Liver (tissue), 10 donors: ENCODE measurements at places on chromosomes 16 and 17. TPM values are rescaled to one million over a fixed set of nuclear protein-coding genes. Genes with fewer than 3 reads are reported as not detected.

TRPV3 gene
- 0.33 TPM for total RNA-seq

SREBF1 gene
- total RNA-seq = 66.8 TPM

CD7 gene
- 1.5 TPM for total RNA-seq

ESRP2 gene
- 21.0 TPM for total RNA-seq

VTN gene
- 3,689 TPM for total RNA-seq

KRTAP9-4 gene
- not detected for total RNA-seq

PRM1 gene
- not detected for total RNA-seq

DNA sequence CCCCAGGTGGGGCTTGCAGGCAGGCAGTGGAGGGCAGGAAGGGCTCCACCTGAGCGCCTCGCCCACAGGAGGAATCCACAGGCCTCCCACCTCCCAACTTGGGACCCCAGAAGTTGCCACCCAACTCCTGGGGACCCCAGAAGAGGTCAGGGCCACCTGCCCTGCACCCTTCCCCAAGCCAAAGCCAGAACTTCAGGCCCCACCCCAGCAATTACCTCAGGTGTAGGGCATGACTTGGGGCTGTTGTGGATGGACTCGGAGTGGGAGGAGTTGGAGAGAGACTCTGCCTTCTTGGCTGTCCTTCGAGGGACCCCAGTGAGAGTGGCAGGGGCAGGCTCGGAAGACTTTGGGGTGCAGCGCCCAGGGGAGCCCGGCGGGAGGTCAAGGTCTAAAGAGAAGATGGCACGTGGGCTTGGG lies 10.5 kb downstream of the TSPOAP1 start:
- DNase-seq = peak; percentile 17

- DNase-seq = no peak
These were observed 1.5 kb downstream of the REXO5 start for GRCh38 chr16:20807862-20808261.

DNA sequence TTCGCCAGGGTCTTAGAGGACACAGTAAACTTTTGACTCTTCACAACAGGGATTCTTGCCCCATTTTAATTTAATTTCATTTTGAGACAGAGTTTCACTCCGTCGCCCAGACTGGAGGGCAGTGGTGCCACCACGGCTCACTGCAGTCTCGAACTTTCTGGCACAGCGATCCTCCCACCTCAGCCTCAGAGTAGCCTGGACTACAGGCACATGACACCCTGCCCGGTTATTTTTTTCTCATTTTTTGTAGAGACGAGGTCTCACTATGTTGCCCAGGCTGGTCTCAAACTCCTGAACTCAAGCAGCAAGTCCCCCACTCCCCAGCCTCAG lies 329 bp upstream of the NLE1 start:
- no peak for DNase-seq

DNA sequence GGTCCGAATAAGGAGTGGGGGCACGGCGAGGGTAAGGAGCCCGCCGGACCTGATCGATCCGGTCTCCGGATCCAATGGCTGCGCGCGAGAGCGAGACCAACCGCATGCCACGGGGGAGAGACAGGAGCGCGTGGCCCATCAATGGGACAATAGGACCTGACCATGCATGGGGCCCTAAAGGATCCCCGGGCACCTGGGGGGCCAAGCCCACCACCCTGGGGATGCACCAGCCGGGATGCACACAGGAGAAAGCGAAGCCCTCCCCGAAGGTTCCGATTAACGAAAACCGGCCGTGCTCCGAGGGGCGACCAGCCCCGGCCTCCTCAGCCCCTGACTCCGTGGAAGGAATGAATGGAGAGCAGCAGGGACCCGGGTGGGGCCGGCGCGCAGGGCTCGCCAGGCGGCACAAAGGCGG lies 525 bp downstream of the JPT1 start:
- DNase-seq = peak; percentile 50

- DNase-seq = peak; percentile 74
These were observed 16.6 kb downstream of the COPRS start for GRCh38 chr17:31842195-31843069.

DNA sequence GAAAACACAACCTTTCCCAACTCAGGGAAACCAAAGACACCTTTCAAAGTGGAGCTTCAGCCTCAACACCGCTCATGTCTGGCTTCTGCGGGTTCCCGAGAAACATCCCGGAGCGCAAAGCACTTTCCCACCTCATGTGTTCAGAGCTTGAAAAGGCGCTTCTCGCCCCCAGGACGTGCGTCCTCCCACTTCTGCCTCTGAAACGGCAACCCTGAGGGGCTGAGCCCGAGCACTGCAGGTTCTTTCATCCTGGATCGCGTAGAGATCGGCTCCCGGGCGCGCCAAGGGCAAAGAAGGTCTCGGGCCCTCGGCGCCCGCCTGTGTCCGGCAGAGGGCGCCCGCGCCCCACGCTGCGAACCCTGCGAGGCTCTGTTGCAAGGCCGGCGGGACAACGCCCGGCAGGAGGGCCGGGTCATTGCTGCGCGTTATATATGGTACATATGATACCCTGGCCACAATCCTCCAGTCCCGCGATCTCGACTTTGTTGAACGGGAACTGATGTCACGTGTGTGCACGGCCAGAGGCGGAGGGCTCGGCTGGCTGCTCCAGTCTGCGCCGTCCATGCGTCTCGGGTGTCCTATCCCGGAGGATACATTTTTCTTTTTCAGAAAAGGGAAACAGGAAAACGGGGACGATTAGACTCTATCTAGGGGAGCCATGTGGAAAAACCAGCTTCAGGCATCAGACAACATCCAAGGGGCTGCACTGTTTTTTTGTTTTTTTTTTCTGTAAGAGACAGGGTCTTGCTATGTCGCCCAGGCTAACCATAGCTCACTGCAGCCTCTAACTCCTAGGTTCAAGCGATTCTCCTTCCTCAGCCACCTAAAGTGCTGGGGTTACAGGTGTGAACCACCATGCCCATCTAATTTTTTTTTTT lies 19.1 kb downstream of the COQ7 start:
- DNase-seq = peak; percentile 87

DNA sequence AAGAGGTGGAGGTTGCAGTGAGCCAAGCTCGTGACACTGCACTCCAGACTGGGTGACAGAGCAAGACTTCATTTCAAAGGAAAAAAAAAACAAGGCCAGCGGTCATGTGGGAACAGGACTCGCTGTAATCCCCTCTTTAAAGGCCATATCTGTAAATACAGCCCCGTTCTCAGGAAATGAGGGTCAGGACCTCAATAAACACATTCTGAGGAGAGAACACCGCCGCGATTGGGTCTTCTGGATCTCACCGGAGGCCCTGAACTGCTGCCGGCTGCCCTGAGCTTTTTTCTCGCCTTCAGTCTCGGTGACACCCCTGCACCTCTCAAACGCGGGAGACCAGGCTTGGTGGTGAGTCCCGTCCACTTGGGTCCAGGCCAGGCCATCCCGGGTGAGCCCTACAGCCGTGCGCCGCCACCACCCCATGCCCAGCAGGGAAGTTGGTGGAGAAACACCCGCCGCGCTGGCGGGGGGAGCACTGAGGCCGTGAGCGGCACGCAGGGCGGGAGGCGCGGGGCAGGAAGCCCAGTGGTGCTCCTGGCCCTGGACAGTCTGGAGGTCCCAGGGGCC lies 28.4 kb downstream of the SLC25A10 start:
- DNase-seq = no peak

GRCh38 chr17:42163113-42163512 lies 8.3 kb upstream of the RAB5C start:
- peak; percentile 50 for DNase-seq

GRCh38 chr17:61196302-61196704 lies 203.3 kb upstream of the TBX2 start:
- DNase-seq = no peak

DNA sequence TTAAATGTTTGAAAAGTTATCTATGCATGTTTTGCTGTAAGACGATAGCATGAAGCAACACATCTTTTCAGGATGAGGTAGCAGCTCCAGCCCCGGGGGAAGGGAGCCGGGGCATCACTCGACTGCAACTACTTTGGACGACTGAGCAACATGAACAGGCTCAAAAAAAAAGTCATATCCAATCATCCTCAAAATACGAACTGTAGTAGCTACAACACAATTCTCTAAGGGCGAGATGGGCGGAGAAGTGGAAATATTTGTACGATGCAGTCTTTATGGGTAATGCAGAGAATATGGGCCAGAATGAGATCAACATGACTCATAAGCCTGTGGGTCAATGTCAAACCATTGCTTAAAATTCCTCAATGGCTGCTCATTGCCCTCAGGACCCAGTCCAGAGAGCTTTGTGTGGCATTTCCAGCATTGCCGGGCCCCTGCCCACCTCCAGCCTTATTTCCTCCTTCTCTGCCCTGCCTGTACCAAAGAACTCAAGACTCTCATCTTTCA lies 17.7 kb upstream of the SMURF2 start:
- no peak for DNase-seq

DNA sequence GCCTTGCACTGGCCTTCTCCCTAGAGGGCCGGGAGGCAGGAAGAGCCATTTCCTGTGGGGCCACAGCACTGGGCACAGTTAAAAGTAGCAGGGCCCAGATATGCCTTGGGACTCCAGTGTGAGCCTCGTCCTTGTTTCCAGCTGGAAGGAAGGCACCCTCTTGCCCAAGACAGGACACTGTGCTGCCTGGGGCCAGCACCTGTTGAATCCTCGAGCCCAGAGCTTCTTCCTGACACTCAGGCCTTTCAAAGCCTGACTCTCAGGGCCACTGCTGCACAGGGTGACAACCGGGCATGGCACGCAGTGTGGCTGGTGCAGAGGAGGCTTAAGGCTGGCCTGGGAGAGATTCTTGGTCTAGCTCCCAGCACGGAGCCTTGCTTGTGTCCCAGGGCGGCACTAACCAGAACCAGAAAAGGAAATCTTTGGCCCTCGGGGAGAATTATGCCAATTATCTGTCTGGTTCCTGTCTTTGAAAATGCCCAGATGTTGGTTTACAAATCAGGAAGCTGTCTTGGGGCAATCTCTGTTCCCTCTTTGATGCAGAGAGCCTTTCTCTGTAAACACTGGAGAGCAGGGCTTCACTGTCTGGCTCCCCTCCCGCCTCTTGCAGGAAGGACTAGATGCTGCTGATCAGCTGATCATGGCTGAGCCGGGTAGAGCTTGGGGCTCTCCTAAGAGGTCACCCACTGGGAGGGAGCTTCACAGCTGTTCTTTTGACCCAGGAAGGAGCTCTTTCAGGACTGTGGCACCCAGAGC lies 11.1 kb downstream of the LDHD start:
- DNase-seq = no peak

DNA sequence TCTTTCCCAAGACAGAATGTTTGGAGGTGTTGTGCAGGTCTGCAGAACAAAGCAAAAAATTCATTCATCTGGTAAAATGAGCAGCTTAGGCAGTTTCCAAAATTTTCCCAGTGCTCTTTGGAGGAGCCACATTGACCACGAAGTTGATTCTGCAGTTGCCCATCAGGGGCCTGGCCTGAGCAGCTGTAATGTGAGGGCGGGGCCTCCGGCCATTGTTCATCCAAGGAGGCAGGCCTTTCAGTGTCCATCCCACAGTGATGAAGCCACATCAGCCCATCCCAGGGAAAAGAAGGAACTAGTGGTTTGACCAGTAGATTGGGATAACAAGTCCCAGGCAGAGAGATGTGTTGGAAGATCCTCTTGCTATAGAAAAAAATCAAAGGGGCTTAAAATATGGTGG lies 10.1 kb downstream of the UBFD1 start:
- no peak for DNase-seq

DNA sequence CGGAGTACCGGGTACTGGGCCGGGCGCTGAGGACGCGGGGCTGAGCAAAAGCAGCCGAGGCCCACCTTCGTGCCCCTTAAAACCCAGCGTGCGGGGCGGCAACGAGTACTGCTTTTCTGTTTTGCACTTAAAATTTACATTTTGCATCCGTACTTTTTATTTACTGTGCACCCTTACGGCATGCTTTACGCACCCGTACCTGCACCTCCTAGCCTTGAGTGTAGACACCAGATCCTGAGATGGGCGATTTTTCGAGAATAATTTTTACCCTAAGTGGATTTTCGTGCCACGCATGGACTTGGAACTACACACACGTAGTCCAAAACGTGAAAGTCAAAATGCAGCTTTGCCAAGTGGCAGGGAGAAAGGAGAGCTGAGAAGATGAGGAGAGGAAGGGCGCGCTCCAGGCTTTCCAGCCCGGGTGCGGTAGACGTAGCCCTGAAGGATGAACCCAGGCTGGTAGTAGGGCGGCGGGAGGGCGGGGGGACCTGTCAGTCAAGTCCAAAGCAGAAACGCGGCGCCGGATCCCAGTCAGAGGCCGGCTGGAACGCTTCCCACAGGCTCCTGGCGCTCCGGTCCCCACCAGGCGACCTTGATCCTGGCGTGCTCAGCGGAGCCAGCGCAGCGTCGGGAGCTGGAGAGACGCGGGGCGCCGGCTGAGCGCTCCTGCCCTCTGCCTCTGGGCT lies 1.2 kb upstream of the CBLN1 start:
- DNase-seq = no peak

- DNase-seq = no peak
These were observed 89.8 kb downstream of the PMP22 start for GRCh38 chr17:15175356-15175755.

DNA sequence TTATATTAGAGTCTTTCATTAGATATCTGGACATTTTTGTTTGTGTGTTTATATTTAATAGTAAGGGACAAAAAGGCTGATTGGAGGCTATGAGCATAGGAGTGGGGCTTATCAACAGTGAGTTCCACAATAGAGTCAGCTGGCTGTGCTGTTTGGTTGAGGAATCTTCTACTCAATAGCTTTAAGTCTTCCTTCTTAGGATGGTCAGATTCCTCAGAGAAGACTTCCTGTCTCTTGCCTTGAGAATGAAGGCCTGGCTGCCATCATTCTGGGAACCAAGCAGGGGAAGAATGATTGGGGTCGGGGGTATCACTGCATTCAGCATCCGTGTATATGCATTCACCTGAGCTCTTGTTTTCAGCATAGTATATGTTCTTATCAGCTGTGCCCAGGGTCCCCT lies 31.9 kb upstream of the ABCC11 start:
- DNase-seq = no peak

- DNase-seq = no peak
These were observed 134.9 kb downstream of the NLK start for GRCh38 chr17:28177351-28177750.

GRCh38 chr17:40432864-40433528 lies 10.3 kb upstream of the IGFBP4 start:
- DNase-seq = no peak

- DNase-seq = no peak
These were observed 47.3 kb upstream of the CPNE2 start for GRCh38 chr16:57044931-57045693.

DNA sequence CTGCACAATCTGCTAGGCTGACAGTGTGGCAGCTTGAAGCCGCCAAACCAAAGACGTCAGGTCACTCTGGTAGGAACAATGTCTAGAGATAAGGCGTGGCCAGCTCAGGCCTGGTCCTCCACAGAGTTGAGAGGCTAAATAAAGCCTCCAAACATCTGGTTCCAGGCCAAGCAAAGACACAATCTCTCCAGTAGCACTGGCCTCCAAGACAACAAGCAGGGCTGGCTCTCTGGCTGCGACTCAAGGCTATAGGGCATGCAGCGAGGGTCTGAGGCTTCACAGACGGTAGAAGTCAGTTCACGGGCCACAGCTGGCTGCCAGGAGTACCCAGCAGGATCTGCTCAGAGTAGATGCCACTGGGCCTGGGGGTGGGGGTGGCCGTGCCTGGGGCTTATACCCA lies 75.6 kb downstream of the ABR start:
- DNase-seq = no peak

GRCh38 chr17:58818654-58819053 lies 63.0 kb downstream of the PPM1E start:
- no peak for DNase-seq

- no peak for DNase-seq
These were observed 12.9 kb downstream of the ZNRF1 start for GRCh38 chr16:75011634-75012307.

GRCh38 chr16:78749745-78750268 lies 650.4 kb downstream of the WWOX start:
- DNase-seq = no peak
